AG04450 (cell line): ENCODE measurements at places on chromosomes 3 and 15.
A peak's percentile ranks its signal among the peaks of the same experiment; 100 is the strongest.

GRCh38 chr3:185595526-185595925 lies 9.4 kb downstream of the SENP2 start:
- DNase-seq: no peak

DNA sequence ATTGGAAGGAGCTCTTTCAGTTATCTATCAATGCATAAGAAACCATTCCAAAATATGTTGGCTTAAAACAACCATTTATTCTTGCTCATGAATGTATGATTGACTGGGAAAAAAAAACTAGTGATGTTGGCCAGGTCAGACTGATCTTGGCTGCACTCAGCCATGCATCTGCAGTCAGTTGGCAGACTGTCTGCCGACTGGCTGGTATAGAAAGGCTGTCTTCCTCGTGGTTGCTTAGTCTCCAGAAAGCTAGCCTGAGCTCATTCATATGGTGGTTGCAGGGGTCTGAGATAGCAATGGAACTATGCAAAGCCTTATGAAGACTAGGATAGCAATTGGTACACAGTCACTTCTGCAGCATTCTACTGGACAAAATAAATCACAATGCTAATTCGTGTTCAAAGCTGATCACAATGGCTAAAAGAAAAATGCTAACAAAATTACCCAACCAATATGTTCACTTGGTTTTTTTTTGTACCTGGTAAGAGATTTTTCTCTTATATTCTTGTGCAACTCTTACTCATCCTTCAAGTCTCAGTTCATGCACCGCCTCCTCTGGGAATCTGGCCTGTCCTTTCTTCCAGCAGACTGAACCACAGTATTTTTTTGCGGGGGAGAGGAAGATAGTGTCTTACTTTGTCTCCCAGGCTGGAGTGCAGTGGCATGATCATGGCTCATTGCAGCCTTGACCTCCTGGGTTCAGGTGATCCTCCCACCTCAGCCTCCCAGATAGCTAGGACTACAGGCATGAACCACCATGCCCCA lies 126.8 kb downstream of the KCNAB1 start:
- no peak for DNase-seq

DNA sequence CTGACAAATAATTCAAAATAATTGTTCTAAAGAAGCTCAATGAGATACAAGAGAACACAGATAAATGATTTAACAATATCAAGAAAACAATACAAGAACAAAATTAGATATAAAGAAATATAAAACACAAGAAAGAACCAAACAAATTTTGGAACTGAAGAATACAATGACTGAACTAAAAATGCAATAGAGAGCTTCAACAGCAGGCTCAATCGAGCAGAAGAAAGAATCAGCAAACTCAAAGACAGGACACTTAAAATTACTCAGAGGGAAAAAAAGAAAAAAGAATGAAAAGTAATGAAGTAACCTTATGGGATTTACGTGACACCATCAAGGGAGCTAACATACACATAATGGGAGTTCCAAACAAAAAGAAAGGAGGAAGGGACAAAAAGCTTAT lies 32.1 kb downstream of the CCDC54 start:
- no peak for DNase-seq

DNA sequence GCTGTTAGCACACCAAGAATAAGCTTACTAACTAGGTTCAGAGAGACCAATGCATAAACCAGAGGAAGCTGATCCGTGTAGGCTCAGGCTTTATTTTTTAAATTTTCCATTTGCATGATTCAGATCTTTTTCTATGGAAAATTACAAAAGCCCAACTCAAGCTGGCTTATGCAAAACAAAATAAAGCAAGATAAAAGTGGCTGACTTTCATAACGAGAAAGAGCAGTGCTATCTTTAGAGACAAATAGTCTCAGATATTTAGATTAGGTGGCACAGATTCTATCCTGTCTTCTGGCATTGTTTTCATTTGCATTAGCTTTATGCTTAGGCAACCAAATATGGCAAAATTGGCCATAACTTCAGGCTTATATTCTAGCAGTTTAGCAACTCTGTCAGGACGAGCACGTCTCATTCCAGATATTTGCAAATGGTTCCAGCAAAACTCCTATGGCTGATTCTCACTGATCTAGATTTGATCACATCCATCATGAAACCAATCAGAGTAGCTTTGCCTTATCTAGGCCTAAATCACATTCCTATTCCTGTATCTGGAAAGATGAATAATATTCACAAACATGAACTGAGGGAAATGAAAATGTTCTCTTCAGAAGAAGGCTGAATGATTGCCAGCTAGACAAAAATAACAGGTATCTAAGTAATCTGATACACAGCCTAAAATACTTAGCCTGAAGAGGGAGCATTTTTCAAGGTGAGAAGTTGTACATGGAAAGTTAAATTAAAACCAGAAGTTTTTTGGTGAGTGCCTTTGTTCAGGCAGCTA lies 216.4 kb upstream of the DPPA4 start:
- DNase-seq: no peak

DNA sequence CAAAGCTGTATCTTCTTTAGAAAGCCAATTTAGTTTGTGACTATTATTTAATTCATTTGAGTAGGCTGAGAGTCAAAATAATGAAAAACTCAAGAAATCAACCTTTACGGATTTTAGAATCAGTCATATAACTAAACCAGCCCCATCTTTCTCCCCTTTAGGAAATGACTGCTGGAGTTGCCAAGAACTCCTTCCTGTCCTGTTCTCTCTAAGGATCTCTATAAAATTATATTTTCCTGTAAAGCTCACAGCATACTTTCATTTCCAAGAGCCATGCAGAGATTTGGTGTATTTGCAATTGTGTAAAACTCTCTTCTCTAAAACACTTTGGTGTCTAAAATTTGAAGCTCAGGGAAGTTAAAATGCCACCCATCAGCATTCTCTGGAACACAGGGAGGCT lies 323.4 kb upstream of the GBE1 start:
- DNase-seq: no peak

- no peak for DNase-seq
These were observed 68.7 kb upstream of the GOLGA8B start for GRCh38 chr15:34651997-34652725.

- DNase-seq: no peak
These were observed 120.1 kb downstream of the SMAD6 start for GRCh38 chr15:66822114-66822513.

DNA sequence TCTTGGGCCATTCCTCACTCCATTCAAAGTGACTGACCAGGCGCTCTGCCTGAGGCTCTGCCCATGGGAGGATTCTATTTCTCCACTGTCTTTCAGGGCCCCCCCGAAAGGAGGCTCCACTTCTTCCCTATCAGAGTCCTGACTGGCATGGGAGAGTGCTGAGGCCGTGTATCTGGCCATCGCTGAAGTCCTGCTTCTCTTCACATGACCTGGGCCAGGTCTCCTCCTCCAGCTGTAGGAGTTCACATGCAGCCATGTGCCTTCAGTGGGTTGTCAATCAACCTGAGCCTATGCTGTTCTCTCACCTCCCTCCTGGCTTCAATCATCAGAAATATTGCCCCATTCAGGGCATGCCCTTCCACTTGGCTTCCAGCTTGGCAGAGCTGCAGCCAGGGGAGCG lies 12.8 kb upstream of the APBA2 start:
- no peak for DNase-seq

DNA sequence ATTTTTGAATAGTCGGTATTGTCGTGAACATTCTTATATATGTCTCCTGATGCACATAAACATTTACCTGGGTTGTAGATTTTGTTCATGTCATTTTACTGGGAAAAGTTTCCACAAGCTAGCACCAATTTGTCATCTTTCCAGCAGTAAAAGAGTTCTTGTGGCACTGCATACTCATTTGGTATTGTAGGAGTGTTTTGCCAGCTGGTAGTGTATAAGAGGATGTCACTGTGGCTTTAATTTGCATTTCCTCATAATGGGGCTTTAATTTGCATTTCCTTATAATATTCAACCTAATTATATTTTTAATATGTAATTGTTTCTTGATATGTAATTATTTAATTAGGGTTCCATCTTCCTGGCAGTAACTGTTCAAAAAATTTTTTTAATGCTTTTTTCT lies 21.2 kb upstream of the TNFSF10 start:
- DNase-seq: no peak

DNA sequence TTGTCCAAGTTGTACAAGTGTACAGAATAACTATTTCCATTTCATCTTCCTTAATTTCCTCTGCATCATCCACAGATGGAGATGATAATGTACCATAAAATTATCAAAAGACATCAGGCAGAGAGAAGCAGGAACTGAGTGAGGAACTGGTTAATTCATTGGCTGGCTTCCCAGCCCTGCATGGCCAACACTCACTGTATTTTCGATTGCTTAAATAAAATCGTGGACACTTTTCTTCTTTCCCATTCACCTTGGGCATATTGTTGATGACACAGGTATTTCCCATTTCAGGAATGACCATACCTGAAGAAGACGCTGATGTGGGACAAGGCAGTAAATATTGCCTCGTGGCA lies 144.2 kb upstream of the ABHD17C start:
- no peak for DNase-seq

GRCh38 chr15:64522226-64522823 lies 61.9 kb downstream of the ZNF609 start:
- no peak for DNase-seq

DNA sequence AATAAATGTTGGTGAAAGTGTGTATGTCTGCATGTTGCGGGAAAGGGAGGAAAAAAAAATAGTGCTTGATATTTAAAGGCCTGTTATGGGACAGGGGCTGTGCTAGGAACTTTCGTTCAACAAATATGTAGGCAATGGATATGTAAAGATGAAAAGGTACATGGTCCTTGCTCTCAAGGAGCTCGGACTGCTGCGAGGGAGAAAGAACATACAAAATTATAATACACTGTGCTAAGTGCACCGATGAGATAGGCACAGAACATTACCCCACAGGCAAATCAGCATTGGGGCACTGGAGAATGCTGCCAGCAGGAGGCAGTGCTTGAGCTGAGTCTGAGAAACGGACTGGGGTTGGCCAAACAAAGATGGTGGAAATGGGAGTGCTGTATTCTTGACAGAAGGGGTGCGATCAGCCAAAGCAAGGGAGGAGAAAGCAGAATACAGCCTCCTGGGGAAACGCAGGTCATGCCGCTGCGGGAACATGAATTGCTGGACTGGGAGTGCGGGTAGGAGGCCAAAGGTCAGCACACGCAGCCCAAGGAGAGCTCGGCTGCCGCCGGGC lies 649 bp downstream of the C15orf40 start:
- DNase-seq: peak; percentile 51

- no peak for DNase-seq
These were observed 26.3 kb downstream of the ITGA11 start for GRCh38 chr15:68405378-68406250.

- no peak for DNase-seq
These were observed 143.4 kb downstream of the FEZF2 start for GRCh38 chr3:62229908-62230307.

- DNase-seq: no peak
These were observed 318.5 kb upstream of the ADAMTS9 start for GRCh38 chr3:65006300-65006739.

DNA sequence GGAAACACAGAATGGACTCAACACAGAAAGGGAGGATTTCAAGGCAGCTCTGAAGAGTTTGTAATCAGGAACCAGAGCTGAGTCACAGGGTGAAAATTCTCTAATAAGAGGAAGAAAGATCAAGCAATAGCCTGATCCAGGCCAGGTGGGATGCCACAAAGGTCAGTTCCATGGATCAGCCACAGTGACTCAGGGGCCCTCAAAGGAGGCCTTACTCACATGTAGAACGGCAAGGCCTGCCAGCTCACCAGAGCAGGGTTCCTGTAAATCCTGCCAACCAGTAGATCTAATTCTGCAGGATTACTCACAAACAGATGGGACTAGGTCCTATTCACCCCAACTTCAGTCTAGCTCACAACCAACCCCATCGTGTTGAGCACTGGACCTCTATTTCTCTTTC lies 78.3 kb upstream of the PPP2R3A start:
- peak; percentile 59 for DNase-seq

- peak; percentile 57 for DNase-seq
These were observed 43.6 kb downstream of the RLBP1 start for GRCh38 chr15:89177633-89178306.

DNA sequence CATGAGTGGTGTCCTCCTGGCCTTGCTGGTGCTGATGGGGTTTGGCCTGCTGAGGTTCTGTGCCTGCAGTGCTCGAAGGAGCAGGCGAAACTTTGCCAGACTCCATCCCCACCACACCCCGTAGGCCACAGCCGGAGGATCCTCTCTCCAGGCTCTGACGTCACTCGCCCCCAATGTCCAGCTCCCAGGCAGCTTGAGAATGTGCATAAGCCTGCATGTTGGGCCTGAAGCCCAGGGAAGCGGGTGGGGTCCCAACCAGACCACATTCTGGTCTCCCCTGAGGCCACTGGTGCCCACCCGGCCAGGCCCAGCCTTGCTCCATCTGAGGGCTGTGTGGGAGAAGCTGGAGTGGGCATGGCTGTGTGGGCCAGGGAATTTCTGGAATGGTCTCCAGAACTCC lies 109.8 kb downstream of the ASB7 start:
- no peak for DNase-seq

GRCh38 chr3:49568965-49569364 lies 14.7 kb downstream of the BSN start:
- DNase-seq: no peak

DNA sequence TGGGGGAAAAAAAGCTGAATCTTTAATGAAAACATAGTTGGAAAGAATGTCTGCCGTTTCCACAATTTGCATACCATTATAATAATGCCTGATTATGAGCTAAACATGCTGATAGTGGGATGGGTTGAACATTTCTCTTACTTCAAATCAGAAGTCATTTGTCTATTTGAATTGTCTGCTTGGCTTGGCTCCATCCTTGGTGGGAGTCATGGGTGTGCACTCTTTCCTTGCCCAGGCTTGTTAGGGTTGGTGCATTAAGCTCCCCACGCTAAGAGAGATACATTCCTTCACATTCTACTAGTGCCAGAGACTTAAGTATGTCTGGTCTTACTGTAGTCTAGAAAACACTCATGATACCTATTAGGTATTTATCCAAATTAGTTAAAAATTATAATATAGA lies 121.4 kb upstream of the RARB start:
- no peak for DNase-seq

GRCh38 chr3:164230385-164231094 lies 847.8 kb downstream of the SI start:
- DNase-seq: no peak

DNA sequence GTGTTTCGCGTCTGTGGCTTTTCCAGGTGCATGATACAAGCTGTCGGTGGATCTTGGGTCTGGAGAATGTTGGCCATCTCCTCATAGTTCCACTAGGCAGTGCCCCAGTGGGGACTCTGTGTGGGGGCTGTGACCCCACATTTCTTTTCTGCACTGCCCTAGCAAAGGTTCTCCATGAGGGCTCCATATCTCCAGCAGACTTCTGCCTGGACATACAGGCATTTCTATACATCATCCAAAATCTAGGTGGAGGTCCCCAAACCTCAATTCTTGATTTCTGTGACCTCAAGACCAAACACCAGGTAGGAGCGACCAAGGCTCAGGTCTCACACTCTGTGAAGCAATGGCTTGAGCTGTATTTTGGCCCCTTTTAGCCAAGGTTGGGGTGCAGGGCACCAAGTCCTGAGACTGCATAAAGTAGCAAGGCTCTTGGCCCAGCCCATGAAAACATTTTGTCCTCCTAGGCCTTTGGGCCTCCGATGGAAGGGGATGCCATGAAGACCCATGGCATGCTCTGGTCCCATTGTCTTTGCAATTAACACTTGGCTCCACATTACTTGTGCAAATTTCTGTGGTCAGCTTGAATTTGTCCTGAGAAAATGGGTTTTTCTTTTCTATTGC lies 615.3 kb downstream of the ZBBX start:
- no peak for DNase-seq
